ENCODE measurements at places on chromosomes 3 and 15.

DNA sequence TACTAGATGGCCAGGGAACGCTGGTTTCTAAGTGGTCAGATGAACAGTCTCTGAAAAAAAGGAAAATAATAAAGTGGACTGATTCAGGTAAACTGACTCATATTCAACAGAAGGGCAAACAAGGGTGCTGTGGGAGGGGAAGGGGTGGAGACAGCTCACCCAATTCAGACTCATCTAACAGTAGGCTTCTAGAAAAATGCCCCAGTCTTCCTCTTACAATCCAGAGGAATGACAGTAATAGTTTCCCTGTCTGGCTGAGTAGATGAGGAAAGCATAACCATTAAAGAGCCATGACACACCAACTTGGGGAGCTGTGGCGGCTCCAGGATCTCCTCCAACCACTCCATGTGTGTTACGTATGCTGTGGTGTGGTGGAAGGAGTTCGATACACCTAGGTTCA is 231.4 kb upstream of the UMPS start:
- DNase-seq: no peak

DNA sequence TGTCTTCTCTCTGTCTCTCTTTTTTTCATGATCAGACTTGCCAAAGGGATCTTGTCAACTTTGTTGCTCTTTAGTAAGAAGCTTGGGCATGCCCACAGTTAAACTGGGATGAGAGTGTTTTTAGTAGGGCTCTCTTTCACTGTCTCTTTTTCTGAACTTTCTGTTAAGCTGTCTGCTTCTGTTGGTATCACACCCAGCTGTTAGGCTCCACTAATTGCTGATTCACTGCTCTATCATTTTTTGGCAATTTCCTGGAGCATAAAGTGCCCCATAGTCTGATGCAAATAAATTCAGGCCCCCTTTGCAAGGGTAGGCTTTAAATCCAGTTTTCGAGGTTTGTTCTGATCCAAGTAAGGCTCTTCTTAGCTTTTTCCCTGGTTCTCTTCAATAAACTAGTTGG is 360.4 kb upstream of the ADAMTS9 start:
- no peak for DNase-seq

DNA sequence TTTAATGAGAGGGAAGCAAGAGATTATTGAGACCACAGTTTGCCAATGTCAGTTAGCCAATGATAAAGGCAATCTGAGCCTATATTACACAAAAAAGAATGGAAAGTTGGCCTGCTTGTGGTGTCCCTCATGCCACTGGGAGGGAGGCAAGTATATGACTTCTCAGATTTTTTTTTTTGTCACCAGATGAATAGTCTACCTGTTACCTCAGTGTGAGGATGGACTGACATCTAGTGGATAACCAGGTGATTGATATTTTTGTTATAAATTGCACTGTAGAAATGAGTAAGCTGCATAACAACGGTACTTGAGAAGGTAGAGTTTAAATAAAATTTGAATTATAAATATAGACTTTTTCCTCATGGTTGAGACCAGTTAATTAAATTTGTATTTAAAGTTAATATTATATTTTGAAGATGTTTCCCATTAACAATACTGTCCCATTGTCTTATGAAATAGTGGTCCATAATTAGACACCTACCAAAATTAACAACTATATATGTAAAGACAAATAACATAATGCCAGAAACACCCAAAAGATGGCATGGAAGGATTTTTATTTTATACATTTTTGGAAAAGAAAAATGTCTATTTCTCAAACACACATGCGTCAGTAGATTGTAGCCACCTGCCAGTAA is 237.8 kb upstream of the GADL1 start:
- peak; percentile 5 for DNase-seq

DNA sequence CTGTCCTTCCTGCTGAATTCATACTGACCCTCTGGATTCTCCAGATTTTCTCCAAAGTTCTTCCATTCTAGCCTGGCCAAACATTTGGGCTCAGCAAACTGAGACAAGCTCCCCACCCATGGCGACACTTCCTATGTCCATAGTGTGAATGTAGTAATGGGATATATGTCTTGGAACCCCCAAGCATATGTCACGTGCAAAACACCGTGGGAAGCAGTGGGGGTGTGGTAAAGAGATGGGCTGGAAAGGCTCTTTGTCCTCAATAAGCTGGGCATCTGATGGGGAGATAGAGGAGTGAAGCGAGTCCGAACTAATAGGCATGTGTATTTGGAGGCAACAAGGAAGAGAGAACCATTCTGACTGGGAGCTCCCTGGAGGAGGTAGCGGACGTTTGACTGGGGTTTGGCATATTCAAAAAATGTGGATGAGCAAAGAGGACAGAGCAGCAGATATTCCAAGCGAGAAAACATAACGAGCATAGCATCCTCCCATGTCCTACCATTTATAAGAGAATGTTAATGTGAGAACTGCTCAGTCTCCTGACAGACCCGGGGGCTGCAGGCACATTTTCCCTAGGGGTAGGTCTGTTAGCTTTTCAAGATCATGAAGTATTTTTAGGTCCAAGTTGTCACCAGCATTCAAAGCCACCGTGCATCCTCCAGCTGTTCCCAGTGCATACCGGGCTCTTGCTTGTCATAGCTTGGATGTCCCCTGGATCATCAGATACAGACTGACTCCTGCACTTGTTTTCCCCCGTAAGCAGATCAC is 25.6 kb downstream of the TPM1 start:
- no peak for DNase-seq

GRCh38 chr15:101250341-101250831 is 1.5 kb downstream of the CHSY1 start:
- DNase-seq: no peak

DNA sequence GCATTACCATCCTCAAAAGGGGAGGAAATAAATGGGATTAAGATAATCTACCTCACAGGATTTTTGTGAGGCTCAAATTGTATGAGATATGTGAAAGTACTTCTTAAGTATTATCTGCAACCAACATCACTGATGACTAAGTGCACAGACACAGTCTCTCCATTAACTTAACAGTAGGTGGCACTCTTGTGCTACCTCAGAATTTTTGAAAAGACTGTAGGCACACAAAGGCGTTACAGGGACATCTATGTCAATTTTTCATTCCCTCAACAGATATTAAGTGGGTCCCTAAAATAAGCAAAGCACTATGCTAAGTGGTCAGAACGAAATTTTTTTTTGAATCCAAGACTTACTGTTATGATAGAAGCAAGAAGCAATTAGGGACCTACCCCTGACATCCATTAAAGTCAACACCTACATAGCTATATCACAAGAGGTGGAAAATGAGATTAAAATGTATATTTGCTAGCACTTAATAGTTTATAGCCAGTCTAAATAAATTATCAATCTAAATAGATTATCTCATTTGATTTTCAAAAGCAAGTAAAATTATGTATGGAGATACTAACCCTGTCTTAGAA is 52.9 kb downstream of the RYK start:
- DNase-seq: peak; percentile 67

DNA sequence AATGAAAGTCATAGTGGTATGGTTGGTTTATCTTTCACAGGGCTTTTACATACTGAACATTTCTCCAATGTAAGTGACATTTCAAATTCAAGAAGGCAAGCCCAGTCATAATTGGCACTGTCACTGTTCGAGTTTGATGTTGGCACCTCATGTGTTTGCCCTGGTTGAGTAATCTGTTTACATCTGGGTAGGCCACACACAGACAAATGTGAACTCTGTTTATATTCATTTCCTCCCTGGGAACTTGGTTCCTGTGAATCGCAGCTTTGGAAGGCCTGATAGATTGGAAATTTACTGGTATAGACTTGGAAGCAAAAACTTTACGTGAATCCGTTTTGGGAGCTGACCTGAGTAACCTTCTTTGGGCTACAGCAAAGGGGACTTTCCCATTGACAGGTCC is 395.2 kb upstream of the AZI2 start:
- DNase-seq: no peak

- no peak for DNase-seq
These were observed 6.0 kb upstream of the GRAMD1C start for GRCh38 chr3:113832477-113833164.

- DNase-seq: no peak
These were observed 68.9 kb downstream of the SMAD3 start for GRCh38 chr15:67134067-67134838.

DNA sequence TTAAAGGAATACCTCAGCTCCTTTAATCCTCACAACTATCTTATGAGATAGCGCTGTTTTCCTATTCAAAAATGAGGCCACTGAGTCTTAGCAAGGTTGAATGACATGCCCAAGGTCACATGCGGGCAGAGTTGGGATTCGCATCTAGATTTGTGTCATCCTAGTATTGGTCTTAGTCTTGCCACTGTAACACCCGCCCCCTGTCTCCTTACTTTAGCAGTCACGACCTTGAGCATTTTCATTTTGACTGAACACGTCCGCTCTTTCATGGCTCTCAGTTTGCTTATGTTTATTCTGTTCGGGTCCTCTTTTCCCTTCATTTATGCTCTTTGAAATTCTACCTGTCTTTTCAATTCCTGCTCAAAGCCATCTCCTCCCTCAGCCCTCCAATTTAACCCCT is 112.5 kb upstream of the CADPS start:
- DNase-seq: no peak

DNA sequence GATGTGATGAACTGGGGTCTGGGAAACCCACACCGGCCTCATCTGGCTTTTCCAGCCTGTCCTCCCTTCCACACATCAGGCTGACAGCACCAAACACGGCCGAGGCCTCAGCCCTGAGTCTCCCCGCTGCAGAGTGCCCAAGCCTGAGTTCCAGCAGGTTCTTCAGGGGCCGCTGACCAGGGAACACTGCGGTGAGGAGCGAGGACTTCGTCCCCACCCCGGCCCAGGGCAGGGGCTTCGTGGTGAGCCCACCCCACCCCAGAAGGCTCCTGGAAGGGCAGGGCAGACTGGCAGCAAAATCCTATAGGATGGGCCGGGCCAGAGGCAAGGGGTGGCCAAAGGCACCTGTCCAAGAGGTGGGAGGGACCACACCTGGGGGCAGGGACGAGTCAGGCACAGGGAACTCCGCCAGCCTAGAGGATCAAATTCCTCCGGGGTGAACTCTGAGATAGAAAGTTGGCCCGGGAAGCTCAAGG is at the start of gene SLC51A:
SLC51A (plus strand) TSS at position 446 of the 476 bp plus-strand sequence. CDS start 179 bp downstream, outside the sequence.
- DNase-seq: no peak

- DNase-seq: no peak
These were observed 330.2 kb downstream of the EPHB1 start for GRCh38 chr3:135125171-135125801.

DNA sequence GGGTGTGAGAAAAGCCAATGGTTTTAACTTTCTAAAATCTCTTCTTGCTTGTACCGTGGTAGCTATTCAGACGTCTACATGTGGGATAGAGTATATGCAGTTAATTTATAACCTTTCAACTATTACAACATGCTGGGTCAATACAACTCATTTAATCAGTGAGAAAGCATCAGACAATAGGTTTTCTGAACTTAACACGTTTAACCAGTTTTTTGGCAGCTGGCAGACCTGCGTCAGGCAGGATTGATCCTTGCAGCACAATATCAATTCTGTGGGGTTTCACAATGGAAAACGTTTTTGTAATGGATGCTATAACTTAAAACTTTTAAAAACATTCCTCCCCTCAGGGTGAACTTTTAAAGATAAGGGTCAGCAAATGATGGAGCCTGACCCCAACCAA is 6.5 kb downstream of the GNB5 start:
- DNase-seq: no peak

DNA sequence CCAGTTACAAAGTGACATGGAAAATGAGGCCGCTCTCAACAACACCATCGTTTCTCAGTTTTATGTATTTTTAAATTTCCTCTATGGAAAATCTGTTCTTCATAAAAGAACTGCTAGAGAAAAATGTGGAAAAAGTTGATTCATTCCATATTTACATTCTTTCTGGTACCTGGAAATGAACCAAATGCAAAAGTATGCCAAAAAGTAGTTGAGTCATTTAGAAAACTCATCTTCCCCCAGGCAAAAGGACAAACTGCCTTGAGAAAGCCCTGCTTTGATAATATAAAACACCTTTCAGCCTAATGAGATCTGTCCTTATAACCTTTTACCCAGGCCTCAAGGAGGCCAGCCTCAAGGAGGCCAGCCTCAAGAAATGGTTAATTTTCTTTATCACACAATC is 283.0 kb upstream of the VEPH1 start:
- DNase-seq: peak; percentile 46

GRCh38 chr3:71578054-71578751 is 5.3 kb downstream of the FOXP1 start:
- no peak for DNase-seq

DNA sequence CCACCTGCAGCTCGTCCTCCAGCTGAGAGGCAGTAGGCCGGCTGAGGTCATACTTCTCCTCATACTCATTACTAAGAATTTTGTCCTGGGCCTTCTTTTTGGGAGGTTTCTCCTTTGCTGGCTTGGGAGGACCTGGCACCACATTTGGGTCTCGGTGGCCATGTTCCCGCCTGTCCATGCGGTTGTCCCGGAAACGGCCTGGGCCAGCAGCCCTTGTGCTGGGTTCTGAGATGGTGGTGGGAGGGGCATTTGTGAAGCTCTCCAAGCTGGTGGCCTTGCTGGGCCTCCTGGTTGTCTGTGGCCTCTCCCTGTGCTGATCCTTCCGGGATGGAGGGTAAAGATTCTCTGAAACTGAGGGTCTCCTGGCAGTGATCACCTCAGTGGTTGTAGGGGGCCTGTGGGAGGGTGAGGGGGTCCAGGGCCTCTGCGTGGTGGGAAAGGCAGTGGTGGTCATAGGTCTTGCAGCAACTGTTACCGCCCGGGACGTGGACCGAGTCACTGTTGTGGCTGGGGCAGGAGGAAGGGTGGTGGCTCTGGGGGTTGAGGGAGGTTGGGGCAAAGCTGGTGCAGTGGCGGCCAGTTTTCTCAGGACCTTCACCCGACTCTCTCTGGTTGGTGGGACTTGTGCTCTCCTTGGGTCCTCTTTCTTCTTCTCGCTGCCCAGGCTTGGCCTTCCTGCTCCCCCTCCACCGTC is 2.5 kb downstream of the CCDC80 start:
- DNase-seq: no peak

GRCh38 chr3:187665010-187665409 is 5.2 kb downstream of the SST start:
- no peak for DNase-seq

GRCh38 chr15:74402873-74403587 is 30.7 kb downstream of the SEMA7A start:
- DNase-seq: no peak

- no peak for DNase-seq
These were observed at the start of gene GHSR for GRCh38 chr3:172447611-172448579. GHSR (minus strand) TSS chr3:172448456; CDS start chr3:172448413, 43 bp downstream.

- no peak for DNase-seq
These were observed 90.2 kb upstream of the KLF13 start for GRCh38 chr15:31236184-31237042.

GRCh38 chr15:97085731-97086130 is 755.2 kb downstream of the NR2F2 start:
- no peak for DNase-seq

GRCh38 chr3:67809370-67809935 is 155.0 kb upstream of the SUCLG2 start:
- no peak for DNase-seq
